Stimulated activated CD4-positive, alpha-beta T cell treated with anti-CD3 and anti-CD28 coated beads, TNF-alpha, amount 100 ng/mL, for 48 hours (primary cell): ENCODE measurements at places on chromosomes 5 and 9.

- DNase-seq: no peak
Measured at GRCh38 chr5:21573416-21574314, 1279.5 kb downstream of the CDH12 start.

- DNase-seq: no peak
Measured at GRCh38 chr5:89293810-89294209, 410.8 kb upstream of the MEF2C start.

- no peak for DNase-seq
Measured at GRCh38 chr5:31023105-31023504, 170.4 kb upstream of the CDH6 start.

- no peak for DNase-seq
Measured at GRCh38 chr9:113151696-113152630, 1.2 kb downstream of the SLC31A2 start.

DNA sequence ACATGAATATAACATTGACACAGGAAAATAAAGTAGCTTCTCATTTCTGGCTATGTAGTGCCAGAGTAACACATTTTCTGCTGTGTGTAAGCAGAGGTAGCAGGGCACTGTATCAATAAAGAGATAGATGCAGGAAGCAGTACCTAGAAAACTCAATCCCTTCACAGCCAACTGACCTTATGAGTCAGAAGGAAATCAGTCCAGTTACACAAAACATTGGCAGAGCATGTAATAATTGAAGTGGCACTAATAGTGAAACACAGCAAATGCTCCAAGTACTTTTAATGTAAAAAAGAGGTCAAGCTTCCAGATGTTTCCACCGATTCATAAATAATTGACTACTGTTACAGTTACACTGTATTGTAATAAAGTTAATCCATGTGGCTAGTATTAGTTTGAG lies 706.6 kb downstream of the EFNA5 start:
- no peak for DNase-seq
